ENCODE measurements at places on chromosomes 4 and X.

- no peak for DNase-seq
Measured at GRCh38 chrX:129653971-129654651, 645 bp downstream of the APLN start.

DNA sequence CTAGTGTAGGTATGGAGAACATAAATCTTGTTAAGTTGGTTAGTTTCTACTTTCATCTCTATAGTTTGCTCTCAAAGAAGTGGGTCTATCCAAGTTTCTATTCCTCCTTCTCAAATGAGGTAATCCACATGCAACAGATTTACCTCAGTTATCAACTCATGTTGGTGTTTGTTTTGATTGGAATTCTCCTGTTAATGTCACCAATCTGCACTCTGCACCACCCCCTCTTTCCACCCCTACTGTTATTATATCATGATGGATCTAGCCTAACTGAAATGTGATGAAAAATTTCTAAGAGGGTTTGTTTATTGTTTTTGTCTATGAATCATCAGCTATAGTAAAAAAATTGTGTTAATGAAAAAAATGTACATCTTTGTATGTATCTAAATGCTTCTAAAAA, 66.1 kb downstream of the AGTR2 start:
- no peak for DNase-seq

DNA sequence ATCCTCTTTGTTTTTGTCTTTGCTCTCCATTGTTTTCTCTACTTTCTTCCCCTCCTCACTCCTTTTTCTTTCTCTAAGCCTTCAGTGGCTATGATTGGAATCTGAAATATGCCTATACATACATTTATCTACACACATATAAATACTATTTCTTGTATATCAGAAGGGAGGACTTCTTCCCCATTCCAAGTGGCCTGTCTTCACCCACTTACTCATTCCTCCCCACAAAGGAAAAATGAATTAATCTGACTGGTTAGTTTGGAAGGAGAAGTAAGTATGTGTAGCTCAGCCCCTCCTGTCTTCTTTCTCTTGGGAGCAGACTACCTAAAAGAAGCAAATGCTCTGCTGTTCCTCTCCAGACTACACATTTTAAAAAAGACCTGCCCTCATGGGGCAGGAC, 17.7 kb downstream of the GUCY2F start:
- no peak for DNase-seq

DNA sequence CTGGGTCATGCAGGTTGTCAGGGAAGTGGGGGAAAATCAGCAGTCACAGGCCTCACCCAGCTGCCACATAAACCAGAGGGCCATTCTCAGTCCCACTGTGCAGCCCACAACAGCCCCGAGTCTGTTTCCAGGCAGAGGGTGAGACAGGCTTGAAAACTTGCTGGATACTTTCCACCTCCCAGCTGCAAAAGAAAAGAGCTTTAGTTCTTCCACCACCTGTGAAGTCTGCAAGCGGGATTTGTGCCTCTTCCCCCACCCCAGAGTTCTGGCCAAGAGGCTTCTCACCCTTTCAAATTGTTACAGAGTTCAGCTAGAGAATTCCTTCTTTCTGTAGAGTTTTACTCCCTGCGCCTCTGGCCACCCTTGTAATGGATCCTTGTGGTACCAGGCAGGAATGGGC, 115.5 kb upstream of the ZDHHC15 start:
- no peak for DNase-seq

All from GM10248 (cell line).